ENCODE measurements at places on chromosomes 7 and 10.

- DNase-seq: no peak
Observed at GRCh38 chr7:155383756-155384491, 74.0 kb upstream of the EN2 start.

- peak; percentile 9 for DNase-seq
Observed at GRCh38 chr10:101400585-101400984, 46.6 kb downstream of the BTRC start.

GRCh38 chr10:69043931-69044531 lies 43.9 kb upstream of the SRGN start:
- no peak for DNase-seq

GRCh38 chr10:80273523-80274170 lies 15.8 kb downstream of the MAT1A start:
- DNase-seq: no peak

- DNase-seq: peak; percentile 93
Observed at GRCh38 chr7:129332254-129333035, 101.8 kb upstream of the STRIP2 start.

DNA sequence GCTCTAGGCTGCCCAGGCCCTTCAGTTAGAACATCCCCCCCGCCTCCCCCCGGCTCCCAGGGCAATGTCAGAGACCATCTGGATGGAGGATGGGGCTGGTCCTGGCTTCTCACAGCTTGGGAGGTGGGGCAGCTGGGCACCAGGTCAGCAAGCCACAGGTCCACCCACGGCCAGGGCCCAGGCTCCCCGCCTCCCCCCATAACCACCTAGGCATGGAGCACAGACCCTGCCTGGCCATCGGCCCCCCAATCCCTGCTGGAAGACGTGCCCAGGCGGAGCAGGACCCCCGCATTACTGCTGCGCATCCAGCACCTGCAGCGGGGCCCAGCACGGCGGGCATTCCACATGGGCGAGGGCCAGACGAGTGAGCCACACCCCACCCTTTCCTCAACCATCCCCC lies 169.6 kb downstream of the ELFN1 start:
- DNase-seq: no peak

Data from IMR-90 (cell line).